ENCODE measurements at places on chromosomes 7 and 10.

DNA sequence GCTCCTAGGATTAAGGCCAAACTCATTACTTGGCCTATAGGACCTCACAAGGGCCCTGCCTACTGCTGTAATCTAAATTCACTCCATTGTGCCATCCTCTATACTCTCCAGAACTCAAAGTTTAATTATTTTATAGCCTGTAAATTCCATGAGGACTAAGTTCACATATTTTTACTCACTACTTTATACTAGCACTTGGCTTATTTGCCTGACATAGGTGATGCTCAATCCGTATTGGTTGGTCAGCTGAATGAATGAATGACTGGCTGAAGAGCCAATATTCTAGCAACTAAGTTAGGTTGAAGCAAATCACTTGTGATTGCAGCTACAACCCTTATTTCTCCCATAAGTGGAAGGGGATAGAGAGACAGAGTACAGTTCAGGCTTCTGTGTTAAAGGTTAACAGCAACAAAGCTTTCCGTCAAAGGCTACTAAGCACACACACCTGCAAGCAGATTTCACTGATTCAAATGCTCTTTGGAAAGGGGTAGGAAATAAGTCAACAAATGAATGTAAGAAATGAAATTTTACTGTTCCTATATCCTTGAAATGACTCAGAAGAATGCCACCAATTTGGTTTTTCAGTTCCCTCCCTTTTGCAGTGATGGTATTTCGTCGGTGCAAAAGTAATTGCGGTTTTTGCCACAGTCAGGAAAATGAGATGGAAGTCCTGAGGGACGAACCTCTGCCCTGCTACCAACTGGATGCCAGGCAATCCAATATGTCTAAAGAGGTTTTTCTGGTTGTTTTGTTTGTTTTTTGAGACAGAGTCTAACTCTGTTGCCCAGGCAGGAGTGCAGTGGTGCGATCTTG lies 120.7 kb downstream of the COL28A1 start:
- DNase-seq: no peak

DNA sequence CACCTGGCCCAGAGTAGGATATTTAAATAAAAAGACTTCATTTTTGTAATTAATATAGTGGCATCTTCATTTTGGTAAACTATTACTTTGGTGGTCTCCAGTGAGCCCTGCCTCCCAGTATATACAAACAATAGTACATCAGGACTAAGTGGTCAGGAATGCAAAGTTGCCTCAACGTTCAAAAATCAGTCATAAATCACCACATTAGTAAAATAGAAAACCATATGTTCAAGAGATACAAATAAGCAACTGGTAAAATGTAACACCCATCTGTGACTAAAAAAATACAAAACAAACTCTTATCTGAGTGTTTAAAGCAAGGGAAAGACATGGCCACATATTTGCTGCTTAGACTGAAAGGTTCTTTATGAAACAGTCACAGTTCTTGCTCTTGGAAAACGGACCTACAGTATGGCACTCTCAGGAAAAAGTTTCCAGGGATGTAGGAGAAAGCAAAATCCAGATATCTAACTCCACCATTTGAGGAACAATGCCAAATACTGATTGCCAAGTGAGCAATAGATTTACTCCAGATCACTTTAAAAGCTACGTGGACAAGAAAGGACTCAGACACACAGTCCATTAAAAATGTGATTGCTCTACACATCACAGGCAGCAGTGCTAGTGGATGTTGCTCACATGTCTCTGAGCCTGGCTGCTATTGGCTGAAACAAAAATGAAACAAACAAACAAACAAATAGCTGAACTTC lies 15.1 kb upstream of the RHOBTB1 start:
- peak; percentile 20 for DNase-seq

DNA sequence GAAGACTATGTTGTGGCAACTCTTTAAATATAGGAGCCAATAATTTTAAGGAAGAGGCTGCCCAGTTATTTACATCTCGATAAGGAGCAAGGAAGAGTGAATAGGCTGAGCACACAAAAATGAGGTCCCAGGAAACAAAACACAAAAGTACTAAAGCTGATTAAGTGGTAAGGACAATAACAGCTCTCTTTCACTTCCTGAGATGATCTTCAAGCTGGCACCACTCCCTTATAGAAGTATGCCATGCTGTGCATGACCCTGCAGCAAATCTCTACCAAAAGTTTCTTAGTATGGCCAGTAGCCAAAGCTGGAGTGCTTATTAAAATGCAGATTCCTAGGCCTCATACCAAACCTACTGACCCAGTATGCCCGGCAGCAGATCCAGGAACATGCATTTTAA lies 39.7 kb downstream of the CADPS2 start:
- DNase-seq: peak; percentile 20

GRCh38 chr7:155122831-155123230 lies 52.7 kb downstream of the HTR5A start:
- DNase-seq: no peak

DNA sequence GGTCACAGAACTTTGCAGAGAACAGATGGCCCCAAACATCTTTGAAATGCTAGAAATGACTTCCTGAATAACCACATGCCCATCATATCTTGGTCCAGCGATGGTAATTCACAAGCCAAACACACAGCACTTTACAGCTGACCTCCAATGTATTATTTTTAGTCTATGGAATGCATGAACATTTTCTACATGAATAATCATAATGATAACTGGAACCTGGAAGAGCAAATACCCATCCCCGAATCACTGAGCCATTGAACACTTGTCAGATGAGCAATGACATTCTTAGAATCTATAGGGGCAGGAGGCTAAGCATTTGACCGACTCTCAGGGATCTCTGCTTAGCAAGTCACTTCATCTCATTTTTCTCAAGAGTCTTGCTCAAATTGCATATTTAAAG lies 167.3 kb downstream of the CREB5 start:
- DNase-seq: no peak

- peak; percentile 44 for DNase-seq
These were observed 30.5 kb upstream of the VWDE start for GRCh38 chr7:12434012-12434642.

- DNase-seq: no peak
These were observed 39.5 kb downstream of the EBF3 start for GRCh38 chr10:129924375-129925085.

DNA sequence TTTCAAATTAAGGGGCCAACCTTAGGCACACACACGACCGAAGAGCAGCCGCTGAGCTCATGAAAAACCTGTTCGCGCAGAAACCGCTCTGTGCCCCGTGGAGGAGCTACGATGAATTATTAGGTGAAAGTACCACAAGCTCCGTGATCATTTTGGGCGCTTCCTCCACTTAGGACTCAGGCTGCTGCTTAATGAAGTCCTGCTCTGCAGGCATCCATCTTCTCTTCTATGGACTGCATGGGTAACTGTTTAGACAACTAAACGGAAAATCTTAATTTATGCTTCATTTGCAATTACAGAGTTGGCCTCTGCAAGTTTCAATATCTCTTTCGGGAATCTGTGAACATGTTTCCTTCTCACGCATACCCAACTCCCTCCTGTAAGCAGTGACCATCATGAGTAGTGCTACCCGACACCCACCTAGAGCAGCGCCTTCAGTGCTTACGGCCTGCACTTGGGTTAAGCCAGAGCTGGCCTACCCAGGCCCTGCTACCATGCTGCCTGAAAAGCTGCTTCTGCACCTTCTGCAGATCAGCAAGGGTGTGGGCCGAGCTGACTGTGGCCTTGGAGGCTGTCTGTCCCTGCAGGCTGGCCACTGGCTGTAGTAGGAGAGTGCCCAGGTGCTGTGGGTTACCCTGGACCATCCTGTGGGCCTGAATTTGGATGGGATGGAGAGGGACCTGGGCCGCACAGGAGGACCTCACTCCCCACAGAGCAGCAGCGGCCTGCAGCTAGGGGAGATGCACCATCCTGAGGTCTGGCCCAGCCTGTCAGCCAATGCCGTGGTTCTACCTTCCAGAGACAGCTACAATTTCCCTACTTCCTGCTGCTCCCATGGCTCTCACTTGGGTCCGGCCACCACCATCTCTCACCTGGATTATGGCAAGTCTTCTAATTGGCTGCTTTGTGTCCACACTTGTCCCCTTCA lies 36.0 kb downstream of the GNA12 start:
- DNase-seq: no peak

DNA sequence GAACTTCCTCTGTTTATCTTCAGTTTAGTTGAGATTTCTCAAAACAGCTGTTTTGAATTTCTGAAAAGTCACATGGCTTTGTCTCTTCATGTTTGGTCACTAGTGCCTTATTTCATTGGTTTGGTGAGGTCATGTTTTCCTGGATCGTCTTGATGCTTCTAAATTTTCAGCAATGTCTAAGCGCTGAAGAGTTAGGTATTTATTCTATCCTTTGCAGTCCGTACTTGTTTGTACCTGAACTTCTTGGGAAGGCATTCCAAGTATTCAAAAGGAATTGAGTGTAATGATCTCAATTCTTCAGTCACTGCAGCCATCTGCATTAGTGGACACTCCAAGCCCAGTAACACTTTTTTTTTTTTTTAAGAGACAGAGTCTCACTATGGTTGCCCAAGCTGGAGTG lies 67.7 kb downstream of the HERC4 start:
- no peak for DNase-seq

- no peak for DNase-seq
These were observed 570.4 kb downstream of the TCERG1L start for GRCh38 chr10:130740915-130741750.

GRCh38 chr7:17998692-17999091 lies 29.0 kb downstream of the PRPS1L1 start:
- DNase-seq: no peak

DNA sequence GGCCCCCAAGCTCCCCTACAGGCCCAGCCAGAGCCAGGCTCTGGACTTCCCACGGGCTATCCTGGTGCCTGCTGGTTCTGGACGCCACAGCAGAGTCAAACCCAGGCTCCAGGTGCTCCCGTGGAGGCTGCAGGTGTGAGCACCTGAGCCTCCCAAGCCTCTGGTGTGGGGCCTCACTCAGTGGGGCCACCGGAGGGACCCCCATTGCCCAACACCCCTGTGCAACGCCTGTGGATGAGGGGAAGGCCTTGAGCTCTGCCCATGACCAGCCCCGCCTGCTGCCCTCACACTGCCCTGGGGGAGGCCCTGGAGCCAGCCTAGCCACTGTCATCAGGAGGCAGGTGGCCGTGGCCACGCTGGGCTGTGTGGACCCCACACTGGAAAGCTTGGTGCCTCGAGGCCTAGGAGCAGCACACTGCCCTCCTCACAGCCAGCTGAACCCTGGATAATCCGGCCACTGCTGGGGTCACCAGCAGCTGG lies 229.3 kb downstream of the MAD1L1 start:
- no peak for DNase-seq

GRCh38 chr7:132321387-132321786 lies 254.9 kb downstream of the PLXNA4 start:
- DNase-seq: peak; percentile 34

- DNase-seq: no peak
These were observed 84.5 kb downstream of the FAM241B start for GRCh38 chr10:69714572-69714971.

DNA sequence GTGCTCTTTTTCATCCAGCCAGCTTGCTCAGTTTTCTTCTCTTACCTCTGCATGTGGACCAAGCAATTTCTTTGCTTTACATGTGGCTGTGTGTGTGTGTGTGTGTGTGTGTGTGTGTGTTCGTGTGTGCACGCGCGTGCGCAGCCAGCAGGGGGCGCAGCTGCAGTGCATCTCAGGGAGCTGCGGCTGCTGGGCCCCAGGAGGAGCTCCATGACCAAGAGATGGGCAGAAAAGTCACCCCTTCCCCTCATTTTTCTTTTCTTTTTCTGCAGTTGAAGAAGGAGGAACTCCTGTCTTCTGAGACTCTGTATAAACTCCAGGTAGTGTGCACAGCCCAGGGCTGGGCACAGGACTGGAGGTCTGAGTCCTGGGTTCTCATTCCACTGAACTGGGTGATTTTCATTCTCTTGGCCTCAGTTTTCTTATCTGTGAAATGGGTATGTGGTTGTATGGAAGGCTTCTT lies 41.8 kb downstream of the BLNK start:
- DNase-seq: peak; percentile 61

DNA sequence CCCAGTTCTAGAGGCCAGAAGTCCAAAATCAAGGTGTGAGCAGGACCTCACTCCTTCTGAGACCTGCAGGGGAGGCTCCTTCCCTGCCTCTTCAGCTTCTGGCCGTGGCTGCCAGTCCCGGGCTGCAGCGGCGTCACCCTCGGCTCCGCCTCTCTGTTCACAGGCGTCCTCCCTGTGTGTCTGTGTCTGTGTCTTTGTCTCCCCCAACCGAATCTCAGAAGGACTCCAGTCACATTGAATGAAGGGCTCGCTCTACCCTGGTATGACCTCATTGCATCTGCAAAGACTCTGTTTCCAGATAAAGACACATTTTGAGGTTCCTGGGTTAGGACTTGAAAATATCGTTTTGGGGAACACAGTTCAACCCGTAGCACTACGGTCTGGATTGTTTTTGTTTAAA lies 33.1 kb upstream of the GALNT11 start:
- DNase-seq: peak; percentile 84

GRCh38 chr7:129189661-129190310 lies 1.4 kb downstream of the SMO start:
- DNase-seq: no peak

GRCh38 chr10:58219875-58220274 lies 47.8 kb downstream of the IPMK start:
- no peak for DNase-seq

DNA sequence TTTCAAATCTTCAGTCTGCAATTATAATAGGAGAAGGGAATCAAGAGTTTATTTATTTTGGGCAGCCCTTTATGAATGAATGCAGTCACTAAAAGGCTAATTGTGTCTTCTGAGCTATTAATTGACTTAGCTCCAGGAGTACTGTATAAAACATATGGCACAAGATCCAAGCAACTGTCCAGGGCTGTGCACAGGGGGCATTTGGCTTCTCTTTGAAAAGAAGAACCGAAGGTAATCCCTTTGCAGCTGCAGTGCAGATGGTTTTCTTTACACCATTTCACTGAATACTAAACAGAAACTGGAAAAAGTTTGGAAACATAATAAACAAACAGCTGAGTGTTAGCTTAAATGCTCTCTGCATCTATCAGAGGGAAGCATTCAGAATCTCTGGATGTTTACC lies 282.6 kb upstream of the LRRN3 start:
- DNase-seq: no peak

DNA sequence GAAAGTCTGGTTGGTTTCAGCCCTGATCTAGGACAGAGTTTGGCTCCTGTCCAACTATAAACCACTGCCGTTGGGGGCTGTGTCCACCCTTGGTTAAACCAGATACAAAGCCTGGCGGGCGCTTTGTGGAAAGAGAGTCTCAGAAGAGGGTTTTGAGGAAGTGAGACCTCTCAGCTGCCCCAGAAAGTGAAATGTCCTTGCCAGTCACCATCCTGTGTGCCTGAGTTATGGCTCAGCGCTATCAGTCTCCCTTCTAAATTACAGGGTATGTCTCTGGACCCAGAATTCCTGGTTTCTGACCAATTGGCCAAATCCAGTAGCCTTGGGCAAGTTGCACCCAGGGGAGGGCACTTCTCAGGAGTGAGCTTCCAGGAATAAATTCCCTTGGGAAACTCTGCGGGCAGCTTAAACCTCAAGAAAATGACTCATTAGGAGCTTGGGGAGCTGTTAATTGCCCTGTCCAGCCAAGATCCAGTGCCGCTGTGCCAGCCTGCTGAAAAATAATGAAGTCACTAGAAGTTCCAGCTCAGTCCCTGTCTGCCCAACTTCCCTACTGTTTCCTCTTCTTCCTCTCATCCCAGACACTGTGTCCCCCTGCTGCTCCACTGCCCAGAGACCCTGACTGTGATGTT lies 66.7 kb upstream of the PDZD8 start:
- peak; percentile 36 for DNase-seq

Data from SK-MEL-5 (cell line).